Karpas-422 (cell line): ENCODE measurements at places on chromosomes 16 and 17. TPM values are rescaled to one million over a fixed set of nuclear protein-coding genes. Genes with fewer than 3 reads are reported as not detected.
A peak's percentile ranks its signal among the peaks of the same experiment; 100 is the strongest.

DNA sequence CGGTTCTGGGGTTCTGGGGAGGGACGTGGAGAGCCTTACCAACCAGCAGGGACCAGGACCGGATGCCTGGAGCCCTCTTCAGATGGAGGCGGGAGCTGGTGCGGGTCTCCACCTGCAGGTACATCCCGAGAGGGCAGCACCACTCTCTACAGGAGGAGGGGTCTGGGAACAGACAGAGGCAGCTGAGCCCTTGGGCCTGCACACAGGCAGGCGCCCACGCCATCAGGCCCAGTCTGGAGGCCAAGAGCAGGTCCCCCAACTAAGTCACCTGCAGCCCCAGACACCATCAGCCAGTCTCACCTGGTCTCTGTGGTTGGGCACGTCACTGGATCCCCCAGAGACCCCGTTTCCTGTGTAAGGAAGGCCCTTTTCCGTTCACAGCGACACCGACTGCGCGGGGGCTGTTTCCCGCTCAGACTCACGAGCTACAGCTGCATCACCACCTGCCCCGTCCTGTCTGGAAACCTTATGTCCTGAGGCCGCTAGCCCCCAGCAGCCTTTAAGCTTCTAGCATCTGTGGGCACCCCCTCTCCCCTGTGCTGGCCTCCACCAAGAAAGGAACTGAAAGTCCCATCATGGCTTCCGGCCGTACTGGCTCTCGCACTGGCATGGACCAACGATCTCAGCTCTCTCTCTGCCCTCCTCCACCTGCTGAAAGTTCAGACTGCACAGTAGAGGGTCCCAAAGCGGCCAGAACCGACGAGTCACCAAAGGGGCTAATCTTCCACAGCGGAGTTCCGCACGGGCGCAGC lies 1.2 kb downstream of the CYBC1 start:
- peak overlapping the region; percentile 98 for H3K4me3 ChIP-seq
- DNase-seq: peak; percentile 93
- H3K36me3 ChIP-seq: peaks cover 5% of the 10 kb centered on the region; the same call in 1 of the 2 replicates
- peaks cover 26% of the 10 kb centered on the region for H3K4me1 ChIP-seq
- peak overlapping the region; percentile 97 for H3K27ac ChIP-seq

SOST gene
- not detected in 2 replicates for total RNA-seq

CD19 gene
- total RNA-seq: 194 and 392 TPM in 2 replicates

ABHD15 gene
- 9.0 and 17.4 TPM in 2 replicates for total RNA-seq

GRCh38 chr17:43367737-43368242 lies 31.0 kb upstream of the ARL4D start:
- peak overlapping the region; percentile 63 for H3K27ac ChIP-seq
- DNase-seq: peak; percentile 91
- peak overlapping the region; percentile 62 for H3K4me3 ChIP-seq
- H3K27me3 ChIP-seq: no peaks in the 10 kb centered on the region

DNA sequence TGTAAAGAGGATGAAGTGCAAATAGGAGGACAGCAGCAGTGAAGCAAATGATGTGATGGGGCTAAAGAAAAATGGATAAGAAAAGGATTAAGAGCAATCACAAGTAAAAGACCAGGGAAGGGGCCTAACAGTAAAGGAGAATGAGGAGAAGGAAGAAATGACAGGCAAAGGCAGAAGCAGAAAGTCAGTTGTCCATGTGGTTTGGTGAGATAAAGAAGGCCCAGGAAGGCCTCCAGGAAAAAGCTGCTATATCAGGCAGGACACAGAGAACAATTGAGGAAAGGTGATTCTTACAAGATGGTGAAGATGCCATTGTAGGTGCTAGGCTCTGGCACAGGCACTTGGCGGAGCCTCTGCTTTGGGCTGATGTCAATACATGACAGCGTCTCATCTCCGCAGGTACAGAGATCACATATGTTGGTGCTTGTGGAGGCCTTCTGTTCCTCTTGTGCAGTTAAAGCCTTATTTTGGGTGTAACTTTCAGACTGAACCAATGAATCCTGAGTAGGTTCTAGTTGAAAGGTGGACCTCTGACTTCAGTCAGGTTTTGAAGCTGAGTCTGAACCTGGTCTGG lies 18.1 kb downstream of the RDM1 start:
- no peaks in the 10 kb centered on the region for H3K27me3 ChIP-seq
- no peak for DNase-seq
- no peaks in the 10 kb centered on the region for H3K36me3 ChIP-seq
- H3K4me3 ChIP-seq: no peak overlapping the region

DNA sequence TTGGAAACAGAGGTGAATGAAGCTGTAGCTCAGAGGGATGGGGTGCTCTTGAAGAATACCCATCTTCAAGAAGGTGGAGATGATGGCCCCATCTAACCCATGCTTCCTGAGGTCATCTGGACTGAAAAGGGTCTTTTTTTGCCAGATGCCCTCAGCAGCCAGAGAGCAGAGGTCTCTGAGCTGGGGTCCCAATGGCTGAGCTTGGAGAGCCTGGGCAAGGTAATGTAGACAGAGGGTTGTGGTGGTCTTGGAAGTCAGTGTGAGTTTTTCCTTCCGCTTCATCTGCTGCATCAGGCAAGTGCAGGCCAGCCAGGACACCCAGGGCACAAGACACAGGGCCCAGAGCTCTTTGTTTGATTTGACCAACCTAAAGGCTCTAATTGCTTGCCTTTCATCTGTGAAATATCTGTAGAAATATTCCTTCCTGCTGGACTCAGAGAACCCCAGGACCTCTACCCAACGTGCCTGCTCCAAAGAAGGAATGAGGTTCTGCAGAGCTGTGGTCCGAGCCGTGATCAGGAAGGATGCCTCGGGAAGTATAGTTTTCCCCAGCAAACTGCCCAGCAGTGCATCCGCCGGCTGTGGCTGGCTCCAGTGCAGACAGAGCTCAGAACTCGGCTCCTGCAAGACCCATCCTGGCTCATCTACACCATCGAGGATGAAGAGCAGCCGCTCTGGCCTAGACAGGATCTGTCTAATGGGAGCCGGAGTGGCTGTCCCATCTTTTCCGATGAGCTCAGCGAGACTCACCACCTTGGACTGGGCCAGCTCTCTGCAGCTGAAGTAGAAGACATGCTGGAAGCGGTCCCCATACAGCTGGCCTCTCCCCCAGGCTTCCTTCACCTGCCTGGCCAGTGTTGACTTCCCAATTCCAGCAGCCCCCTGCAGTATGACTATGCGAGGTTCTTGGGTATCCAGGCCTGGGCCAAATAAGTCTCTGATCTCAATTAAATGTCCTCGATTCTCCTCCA lies 25.2 kb downstream of the NLRP1 start:
- H3K4me3 ChIP-seq: no peak overlapping the region
- no peaks in the 10 kb centered on the region for H3K36me3 ChIP-seq
- no peaks in the 10 kb centered on the region for H3K4me1 ChIP-seq
- DNase-seq: peak; percentile 32
- H3K27ac ChIP-seq: no peak overlapping the region

RHBDL3 gene
- total RNA-seq: not detected in 2 replicates

GRCh38 chr17:9169116-9169515 lies 147.8 kb downstream of the NTN1 start:
- no peaks in the 10 kb centered on the region for H3K36me3 ChIP-seq
- no peaks in the 10 kb centered on the region for H3K4me1 ChIP-seq
- H3K27me3 ChIP-seq: no peaks in the 10 kb centered on the region
- no peak overlapping the region for H3K27ac ChIP-seq
- H3K4me3 ChIP-seq: no peak overlapping the region
- no peak for DNase-seq

DNA sequence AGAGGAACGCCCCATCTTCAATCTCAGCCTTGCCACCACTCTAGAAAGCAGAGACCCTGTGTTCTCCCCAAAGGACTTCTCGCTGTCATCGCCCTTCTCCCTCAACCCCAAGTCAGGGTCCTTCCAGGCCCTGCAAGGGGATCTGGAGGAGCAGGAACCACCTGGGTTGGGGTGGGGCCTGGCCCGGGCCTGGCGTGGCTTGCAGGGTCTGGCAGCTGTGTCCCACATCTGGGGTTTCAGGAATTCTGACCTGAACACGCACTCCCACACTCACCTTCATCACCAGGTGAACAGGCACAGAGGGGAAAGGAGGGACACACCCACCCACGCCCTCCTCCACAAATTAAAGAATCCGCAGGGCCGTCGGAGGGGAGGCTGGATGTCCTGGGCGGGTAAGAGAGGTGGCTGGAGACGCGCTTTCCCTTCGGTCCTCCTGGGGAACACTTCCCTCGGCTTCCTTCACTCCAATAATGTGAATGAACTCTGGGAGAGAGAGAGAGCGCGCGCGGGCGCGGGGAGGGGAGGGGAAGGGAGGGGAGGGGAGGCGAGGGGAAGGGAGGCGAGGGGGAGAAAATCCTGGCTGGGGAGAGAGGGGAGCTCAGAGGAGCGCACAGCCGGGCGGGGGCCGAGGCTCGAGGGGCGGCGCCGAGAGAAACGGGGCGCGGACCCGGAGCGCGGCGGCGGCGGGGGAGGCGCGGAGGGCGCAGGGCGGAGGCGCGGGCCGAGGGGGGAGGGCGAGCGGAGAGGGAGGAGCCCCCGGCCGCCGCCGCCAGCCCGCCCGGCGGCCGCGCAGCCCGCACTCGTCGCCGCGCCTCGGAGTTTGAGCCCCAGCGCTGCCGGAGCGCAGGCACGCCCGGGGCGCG lies at the start of gene CACNG4:
CACNG4 (plus strand) TSS at position 799 of the 863 bp plus-strand sequence. CDS start 205 bp downstream, outside the sequence.
- H3K27ac ChIP-seq: no peak within 1 kb of the TSS
- DNase-seq: no peak
- H3K36me3 ChIP-seq: no peaks in the 10 kb centered on the region
- no peaks in the 10 kb centered on the region for H3K27me3 ChIP-seq
- H3K4me3 ChIP-seq: no peak within 1 kb of the TSS
- H3K4me1 ChIP-seq: no peaks in the 10 kb centered on the region

CMTM2 gene
- total RNA-seq: not detected in 2 replicates

- no peaks in the 10 kb centered on the region for H3K36me3 ChIP-seq
- H3K4me3 ChIP-seq: no peak overlapping the region
- DNase-seq: no peak
These were observed 8.1 kb downstream of the CHMP6 start for GRCh38 chr17:80999536-81000333.

GRCh38 chr17:54899201-54899600 lies 1.5 kb upstream of the TOM1L1 start:
- H3K36me3 ChIP-seq: no peaks in the 10 kb centered on the region
- no peak overlapping the region for H3K4me3 ChIP-seq
- H3K4me1 ChIP-seq: no peaks in the 10 kb centered on the region
- H3K27ac ChIP-seq: no peak overlapping the region
- no peak for DNase-seq

TMEM95 gene
- total RNA-seq: not detected in 2 replicates

DNA sequence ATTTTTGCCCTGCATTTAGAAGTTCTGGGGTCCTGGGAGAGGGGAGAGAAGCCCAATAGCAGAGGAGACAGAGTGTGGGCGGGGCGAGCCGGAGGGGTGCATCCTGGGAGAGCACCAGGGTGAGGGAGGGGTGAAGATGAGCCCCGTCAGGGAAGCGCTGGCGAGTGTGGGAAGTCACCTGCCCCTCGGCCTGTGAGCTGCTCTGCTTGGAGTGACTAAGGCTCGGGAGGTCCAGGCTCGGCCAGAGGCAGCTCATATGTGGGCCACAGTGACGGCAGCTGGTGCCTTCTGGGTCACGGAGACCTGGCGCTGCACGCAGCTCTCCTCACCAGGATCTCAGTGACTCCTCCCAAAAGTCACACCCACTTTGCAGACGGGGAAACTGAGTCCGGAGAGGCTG lies 1.1 kb downstream of the ZG16B start:
- H3K4me3 ChIP-seq: no peak overlapping the region
- no peaks in the 10 kb centered on the region for H3K27me3 ChIP-seq
- H3K36me3 ChIP-seq: no peaks in the 10 kb centered on the region

GRCh38 chr17:13705221-13705620 lies 103.5 kb upstream of the HS3ST3A1 start:
- H3K4me3 ChIP-seq: no peak overlapping the region
- no peak overlapping the region for H3K27ac ChIP-seq
- H3K27me3 ChIP-seq: no peaks in the 10 kb centered on the region
- H3K36me3 ChIP-seq: no peaks in the 10 kb centered on the region

DNA sequence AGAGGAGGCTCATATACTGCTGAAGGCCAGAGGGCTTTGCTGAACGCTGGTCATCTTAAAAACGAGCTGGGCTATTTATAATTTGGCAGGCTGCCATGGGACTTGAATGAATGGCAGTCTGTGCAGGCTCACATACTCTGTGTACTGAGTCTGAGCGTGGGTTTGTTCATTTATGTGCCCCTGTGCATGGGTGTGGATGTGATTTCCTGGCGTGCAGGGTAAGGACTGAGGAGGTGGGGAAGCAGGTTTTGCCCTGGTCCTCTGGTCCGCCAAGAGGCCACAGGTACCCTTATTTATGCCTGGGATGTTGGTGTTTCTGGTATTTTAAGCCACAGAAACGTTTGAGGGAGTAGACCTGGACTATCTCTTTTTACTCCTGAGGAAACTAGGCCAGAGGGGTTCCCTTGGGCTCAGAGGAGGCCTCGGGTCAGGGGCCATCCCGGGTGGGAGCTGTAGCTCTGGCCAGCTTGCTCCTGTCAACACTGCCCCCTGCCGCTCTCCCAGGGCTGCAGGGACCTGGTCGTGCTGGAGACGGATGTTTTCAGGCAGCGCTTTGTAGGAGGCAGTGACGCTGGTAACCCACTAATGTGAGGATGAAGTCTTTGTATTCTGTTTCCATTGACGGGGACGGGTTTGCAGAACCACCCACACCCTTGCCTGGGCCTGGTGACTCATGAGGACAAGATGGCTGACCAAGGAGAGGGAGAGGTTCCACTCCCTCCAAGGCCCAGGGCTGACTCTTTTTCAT lies 184.4 kb downstream of the MSI2 start:
- peak; percentile 84 for DNase-seq
- H3K27me3 ChIP-seq: no peaks in the 10 kb centered on the region

GRCh38 chr16:19348578-19349315 lies 63.2 kb downstream of the CLEC19A start:
- no peaks in the 10 kb centered on the region for H3K4me1 ChIP-seq
- no peak overlapping the region for H3K4me3 ChIP-seq
- no peak overlapping the region for H3K27ac ChIP-seq
- no peak for DNase-seq
- H3K27me3 ChIP-seq: no peaks in the 10 kb centered on the region

GRCh38 chr17:64277831-64278562 lies 14.9 kb upstream of the TEX2 start:
- H3K4me1 ChIP-seq: no peaks in the 10 kb centered on the region
- no peak overlapping the region for H3K27ac ChIP-seq
- DNase-seq: no peak
- H3K27me3 ChIP-seq: no peaks in the 10 kb centered on the region
- H3K36me3 ChIP-seq: no peaks in the 10 kb centered on the region

GRCh38 chr17:37792787-37793186 lies 47.9 kb upstream of the HNF1B start:
- no peaks in the 10 kb centered on the region for H3K27me3 ChIP-seq
- DNase-seq: peak; percentile 24
- H3K36me3 ChIP-seq: no peaks in the 10 kb centered on the region
- H3K27ac ChIP-seq: no peak overlapping the region

TMEM256 gene
- 262 and 330 TPM in 2 replicates for total RNA-seq

- no peak for DNase-seq
- no peaks in the 10 kb centered on the region for H3K36me3 ChIP-seq
- H3K4me1 ChIP-seq: no peaks in the 10 kb centered on the region
- no peaks in the 10 kb centered on the region for H3K27me3 ChIP-seq
- no peak overlapping the region for H3K27ac ChIP-seq
These were observed 977 bp upstream of the CA10 start for GRCh38 chr17:52159246-52160135.

CCL7 gene
- not detected in 2 replicates for total RNA-seq

GRCh38 chr16:50462793-50463507 lies 85.2 kb upstream of the NKD1 start:
- H3K36me3 ChIP-seq: no peaks in the 10 kb centered on the region
- H3K4me3 ChIP-seq: no peak overlapping the region
- H3K27ac ChIP-seq: no peak overlapping the region
- no peaks in the 10 kb centered on the region for H3K27me3 ChIP-seq
- no peaks in the 10 kb centered on the region for H3K4me1 ChIP-seq

GRCh38 chr16:46908540-46909372 lies 24.6 kb downstream of the GPT2 start:
- no peaks in the 10 kb centered on the region for H3K27me3 ChIP-seq
- H3K4me1 ChIP-seq: peaks cover 49% of the 10 kb centered on the region
- peaks cover 7% of the 10 kb centered on the region for H3K36me3 ChIP-seq
- DNase-seq: peak; percentile 88
- no peak overlapping the region for H3K4me3 ChIP-seq
